ENCODE measurements at places on chromosomes 12 and 14. TPM values are rescaled to one million over a fixed set of nuclear protein-coding genes. Genes with fewer than 3 reads are reported as not detected.

- DNase-seq: peak; percentile 77
Observed at GRCh38 chr12:69553628-69554248, 31.5 kb upstream of the CCT2 start.

DNA sequence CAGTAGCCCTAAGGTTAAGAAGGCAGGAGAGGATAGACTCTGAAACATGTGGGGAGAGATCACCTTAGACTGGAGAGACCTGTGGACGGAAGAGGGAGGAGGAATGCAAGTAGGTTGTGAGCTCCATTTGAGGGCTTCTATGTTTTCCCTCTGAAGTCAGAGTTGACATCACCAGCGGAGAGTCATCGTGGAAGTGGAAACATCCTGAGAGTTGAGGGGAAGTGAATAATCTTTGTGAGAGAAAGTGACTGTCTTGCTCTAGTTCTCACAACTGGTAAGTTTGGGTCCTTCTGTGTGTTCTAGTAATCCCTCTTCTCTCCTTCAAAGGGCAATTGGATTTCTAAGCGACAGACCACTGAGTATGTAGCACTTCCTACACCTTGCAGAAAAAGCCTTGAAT, 103.6 kb upstream of the CCND2 start:
- DNase-seq: no peak

- no peak for DNase-seq
Observed at GRCh38 chr12:6769666-6770065, 2.7 kb upstream of the LAG3 start.

- no peak for DNase-seq
Observed at GRCh38 chr12:26367991-26368730, 172.8 kb downstream of the SSPN start.

DNA sequence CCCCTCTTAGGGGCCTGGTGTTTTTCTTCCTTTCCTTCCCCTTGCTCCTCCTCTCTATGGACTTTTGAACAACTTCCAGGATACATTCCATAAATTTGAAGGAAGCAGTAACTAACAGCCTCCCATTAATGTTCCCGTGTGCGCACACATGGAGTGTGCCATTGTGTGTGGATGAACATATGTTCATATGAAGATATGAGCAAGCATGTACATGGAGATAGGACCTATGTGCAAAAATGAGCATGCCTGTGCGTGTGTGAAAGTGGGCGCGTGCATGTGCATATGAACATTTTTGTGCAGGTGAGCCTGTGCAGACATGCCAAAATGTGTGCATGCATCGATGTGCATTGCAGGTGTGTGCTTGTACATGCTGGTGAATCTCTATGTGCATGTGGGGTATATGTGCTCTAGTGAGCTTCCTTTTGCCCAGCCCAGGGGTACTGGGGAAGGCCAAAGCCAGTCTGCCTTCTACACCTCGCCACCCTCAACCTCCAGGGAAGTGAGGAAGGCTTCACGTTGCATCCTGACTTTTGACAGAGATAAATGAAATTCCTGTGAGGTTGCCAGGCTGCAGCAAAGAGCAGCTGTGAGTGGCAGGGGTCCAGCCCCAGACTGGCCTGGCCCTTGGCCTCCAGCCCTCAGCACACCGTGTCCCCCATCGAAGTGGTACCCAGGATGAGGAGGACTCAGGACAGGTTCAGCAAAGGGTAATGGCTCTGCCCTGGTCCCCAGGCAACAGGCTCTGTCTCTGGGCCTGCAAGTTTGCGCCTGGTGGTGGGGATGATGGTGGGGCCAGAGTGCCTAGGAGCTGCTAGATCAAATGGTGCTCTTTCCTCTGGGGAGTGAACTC, 21.1 kb upstream of the PGF start:
- no peak for DNase-seq

GRCh38 chr12:75917083-75917482, 114.5 kb downstream of the PHLDA1 start:
- DNase-seq: no peak

DNA sequence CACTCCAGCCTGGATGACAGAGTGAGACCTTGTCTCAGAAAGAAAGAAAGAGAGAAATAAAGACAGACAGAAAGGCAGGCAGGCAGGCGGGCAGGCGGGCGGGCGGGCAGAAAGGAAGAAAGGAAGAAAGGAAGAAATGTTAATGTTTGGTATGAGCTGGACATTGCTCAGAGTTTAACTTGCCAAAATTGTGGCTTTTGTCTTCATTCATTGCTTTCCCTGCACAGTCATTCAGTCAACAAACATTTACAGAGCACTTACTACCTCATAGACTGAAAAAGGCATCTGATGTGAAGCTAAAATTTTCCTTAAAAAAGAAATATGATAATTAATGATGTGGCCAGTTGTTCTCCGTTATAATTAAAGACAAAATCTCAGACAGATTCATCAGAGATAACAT, 247.1 kb downstream of the SPTSSA start:
- DNase-seq: peak; percentile 59

GRCh38 chr12:116267948-116268347, 9.5 kb downstream of the MED13L start:
- no peak for DNase-seq

GRCh38 chr12:121647-122046, 55.1 kb downstream of the IQSEC3 start:
- no peak for DNase-seq

DNA sequence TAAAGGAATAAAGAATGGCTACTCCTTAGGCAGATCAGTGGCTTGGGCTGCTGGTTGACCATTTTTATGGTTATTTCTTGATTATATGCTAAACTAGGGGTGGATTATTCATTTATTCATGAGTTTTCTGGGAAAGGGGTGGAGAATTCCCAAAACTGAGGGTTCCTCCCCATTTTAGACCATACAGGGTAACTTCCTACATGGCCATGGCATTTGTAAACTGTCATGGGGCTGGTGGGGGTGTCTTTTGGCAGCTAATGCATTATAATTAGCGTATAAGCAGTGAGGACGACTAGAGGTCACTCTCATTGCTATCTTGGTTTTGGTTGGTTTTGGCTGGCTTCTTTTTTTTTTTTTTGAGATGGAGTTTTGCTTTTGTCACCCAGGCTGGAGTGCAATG, 25.6 kb upstream of the JPH4 start:
- DNase-seq: no peak

Gene SIX1
- 1.8 TPM for total RNA-seq

- DNase-seq: peak; percentile 66
Observed at GRCh38 chr12:52204095-52204930, 12.5 kb upstream of the KRT80 start.

- DNase-seq: no peak
Observed at GRCh38 chr12:65606008-65606766, 218.1 kb upstream of the HMGA2 start.

DNA sequence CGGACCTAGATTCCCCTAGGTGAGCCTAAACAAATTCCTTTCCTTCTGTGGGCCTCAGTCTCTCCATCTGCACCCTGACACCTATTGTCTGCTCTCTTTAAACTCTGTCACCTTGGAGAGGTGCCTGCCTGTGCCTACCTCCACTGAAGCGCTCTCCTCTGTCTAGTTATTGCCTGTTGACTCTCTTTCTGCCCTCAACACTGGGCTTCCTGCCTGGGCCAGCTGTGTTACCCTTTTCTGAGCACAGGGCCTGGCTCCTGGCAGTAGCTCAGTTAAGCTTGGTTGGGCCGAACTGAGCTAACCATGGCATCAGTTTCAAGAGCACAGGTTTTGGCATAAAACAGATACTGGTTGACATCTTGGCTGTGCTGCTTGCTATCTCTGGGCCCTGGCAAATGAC, 43.5 kb downstream of the PRMT8 start:
- no peak for DNase-seq

- DNase-seq: peak; percentile 58
Observed at GRCh38 chr12:55970775-55971174, 3.1 kb upstream of the RAB5B start.

Gene CEBPE
- not detected for total RNA-seq

DNA sequence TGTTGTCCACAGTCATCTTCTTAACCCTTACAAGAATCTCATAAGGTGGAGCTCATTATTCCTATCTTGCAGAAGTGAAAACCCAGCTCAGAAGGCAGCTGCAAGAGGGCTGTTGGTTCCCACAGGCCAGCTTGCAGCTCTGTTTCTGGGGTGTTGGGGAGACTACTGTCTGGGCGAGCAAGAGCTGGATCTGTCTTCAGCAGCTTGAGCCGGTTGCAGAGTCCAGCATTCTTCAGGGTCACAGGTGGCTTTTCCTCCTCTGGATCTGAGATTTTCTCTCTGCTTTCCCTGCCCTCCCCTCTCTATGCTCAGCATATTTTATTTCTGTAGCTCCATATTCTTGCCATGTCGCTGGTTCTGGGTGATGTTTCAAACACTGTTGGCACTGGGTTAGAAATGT, 87.4 kb downstream of the PAPOLA start:
- no peak for DNase-seq

Gene LIN7A
- total RNA-seq: 9.5 TPM

Gene ANG
- total RNA-seq: 5.1 TPM

GRCh38 chr14:83534995-83535394, 1994.9 kb upstream of the FLRT2 start:
- no peak for DNase-seq

GRCh38 chr12:92469837-92470236, 233.0 kb upstream of the PLEKHG7 start:
- DNase-seq: peak; percentile 43

- DNase-seq: peak; percentile 94
Observed at GRCh38 chr12:80553316-80553715, 109.3 kb downstream of the PTPRQ start.

- no peak for DNase-seq
Observed at GRCh38 chr12:52344111-52344510, 22.9 kb upstream of the KRT83 start.

Gene HHIPL1
- 9.9 TPM for total RNA-seq

Gene CMA1
- not detected for total RNA-seq

DNA sequence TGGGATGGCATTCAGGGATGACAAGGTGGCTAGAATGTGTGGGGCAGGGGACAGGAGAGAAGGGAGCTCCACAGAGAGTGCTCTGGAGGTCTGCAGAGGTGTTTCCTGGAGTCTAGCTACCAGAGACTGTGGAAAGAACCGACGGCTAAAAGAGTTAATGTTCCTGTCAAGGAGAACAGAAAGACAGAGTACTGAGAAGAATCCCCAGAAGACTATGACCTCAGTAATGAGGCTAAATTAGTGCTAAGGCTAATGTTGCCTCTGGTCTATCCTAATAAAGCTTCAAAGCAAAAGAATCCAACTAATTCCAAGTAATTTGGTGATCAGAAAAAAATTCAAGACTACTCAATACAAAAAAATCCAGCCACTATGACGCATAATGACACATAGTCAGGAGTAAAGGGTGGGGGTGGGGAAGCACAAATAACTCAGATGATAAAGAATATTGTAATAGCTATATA, 44.7 kb downstream of the FERMT2 start:
- DNase-seq: peak; percentile 91

DNA sequence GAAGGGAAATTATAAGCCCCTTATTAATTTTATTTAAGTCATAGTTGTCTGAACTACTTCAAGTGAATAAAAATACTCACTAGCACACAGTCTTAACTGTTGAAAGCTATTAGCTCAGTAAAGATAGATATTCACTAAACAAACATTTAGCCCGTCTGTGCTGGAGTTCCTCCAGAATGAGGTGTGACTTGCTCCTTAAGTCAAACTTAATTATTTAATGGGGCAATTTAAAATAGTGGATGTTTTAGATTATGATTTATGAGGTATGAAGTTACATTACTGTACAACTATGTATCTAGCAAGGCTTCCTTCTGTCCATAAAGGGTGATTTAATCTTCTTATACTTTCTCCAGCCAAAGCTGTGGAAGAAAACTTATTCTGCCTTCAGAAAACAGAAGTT, 414.0 kb upstream of the FLRT2 start:
- no peak for DNase-seq

GRCh38 chr12:92821142-92821541, 108.0 kb downstream of the EEA1 start:
- DNase-seq: no peak

Gene TAS2R31
- total RNA-seq: 2.6 TPM

DNA sequence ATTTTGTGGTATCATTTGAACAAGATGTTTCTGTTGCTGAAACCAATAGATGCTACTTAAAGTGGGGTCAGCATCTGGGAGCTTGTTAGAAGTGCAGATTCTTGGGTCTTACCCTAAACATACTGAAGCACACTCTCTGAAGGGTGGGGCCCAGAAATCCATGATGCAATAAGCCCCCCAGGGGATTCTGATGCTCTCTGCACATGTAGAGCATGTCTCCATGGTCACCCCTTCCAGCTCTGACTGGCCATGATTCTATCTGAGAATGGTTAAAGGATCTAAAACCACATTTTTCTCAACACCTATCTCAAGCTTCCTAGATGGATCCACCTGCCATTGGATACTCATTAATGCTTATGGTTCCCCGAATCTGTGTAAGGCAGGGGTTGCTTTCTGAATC, 20.4 kb downstream of the JDP2 start:
- no peak for DNase-seq

- DNase-seq: no peak
Observed at GRCh38 chr12:122867691-122868461, 28.0 kb downstream of the VPS37B start.

DNA sequence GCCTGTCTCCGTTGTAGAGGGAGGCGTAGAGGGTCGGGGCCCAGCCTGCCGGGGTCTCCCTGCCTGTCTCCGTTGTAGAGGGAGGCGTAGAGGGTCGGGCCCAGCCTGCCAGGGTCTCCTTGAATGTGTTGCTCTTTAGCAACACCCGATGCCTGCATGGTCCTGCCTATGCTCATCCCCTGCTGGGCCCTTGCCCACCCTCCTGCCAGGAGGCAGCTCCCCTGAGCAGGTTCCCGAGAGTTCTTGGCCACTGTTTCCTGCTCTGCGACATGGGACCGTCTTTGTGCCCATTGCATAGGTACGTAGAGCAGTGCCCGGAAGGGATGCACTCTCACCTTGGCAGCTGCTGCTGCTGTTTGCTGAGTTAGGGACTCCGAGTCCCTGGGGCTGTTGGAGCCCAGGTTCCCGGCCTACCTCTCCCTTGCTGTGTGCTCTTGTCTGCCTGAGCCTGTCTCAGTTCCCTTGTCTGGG, 3.3 kb downstream of the KIF26A start:
- no peak for DNase-seq

DNA sequence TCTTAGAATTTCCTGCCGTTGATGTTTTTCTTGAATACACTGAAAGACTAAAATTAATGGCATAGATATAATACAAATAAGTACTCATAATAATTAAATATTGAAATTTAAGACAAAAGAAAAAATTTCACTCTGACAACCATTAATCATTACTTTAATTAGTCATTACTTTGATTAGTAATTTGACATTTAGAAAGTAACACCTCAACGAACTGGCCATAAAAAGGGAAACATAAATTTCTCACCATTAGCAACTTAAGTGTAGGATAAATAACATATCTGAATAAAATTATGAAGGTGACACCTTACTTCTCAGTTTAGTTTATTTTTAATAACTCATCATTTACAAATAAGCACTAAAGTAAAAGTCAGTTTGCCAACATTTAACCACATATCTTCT, 17.5 kb downstream of the MAGOHB start:
- no peak for DNase-seq

DNA sequence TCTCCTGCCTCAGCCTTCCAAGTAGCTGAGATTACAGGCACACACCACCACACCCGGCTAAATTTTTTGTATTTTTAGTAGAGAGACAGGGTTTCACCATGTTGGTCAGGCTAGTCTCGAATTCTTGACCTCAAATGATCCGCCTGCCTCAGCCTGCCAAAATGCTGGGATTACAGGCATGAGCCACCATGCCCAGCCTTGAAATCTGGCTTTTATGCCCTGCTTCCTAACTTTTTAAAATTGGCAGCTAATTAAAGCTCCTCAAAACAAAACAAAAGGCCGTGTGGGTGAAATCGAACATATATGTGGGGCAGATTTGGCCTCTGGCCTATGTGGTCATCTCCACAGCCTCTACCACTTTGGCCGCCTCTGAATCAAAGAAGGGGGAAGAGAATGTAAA, 37.9 kb downstream of the KCTD10 start:
- DNase-seq: no peak

All from fibroblast of lung (primary cell).